ENCODE measurements at places on chromosomes 4 and X. TPM values are rescaled to one million over a fixed set of nuclear protein-coding genes. Genes with fewer than 3 reads are reported as not detected.

The ARHGEF38 gene
- not detected for total RNA-seq

The NXF2 gene
- total RNA-seq = not detected

The TLL1 gene
- 0.22 TPM for total RNA-seq

The GYPA gene
- total RNA-seq = not detected

The AMER1 gene
- total RNA-seq = 2.3 TPM

The CXorf65 gene
- not detected for total RNA-seq

The FAM241A gene
- 0.88 TPM for total RNA-seq

The PSAPL1 gene
- total RNA-seq = not detected

The QRFPR gene
- total RNA-seq = not detected

The GJB1 gene
- not detected for total RNA-seq

The SLITRK4 gene
- 7.0 TPM for total RNA-seq

The TMEM35A gene
- total RNA-seq = 15.2 TPM

The SSX2 gene
- not detected for total RNA-seq

The PRDM8 gene
- total RNA-seq = 29.3 TPM

The MAGEC3 gene
- total RNA-seq = not detected

The SUPT20HL1 gene
- not detected for total RNA-seq

The GPR34 gene
- total RNA-seq = not detected

The FABP2 gene
- not detected for total RNA-seq

The HTRA3 gene
- total RNA-seq = 7.3 TPM

The APLN gene
- total RNA-seq = under 0.01 TPM

The RAB41 gene
- total RNA-seq = not detected

The F8A2 gene
- total RNA-seq = not detected

The AMBN gene
- total RNA-seq = not detected

The CD40LG gene
- not detected for total RNA-seq

The SERTM2 gene
- 0.57 TPM for total RNA-seq

The TCEAL7 gene
- total RNA-seq = 11.7 TPM

The SOWAHB gene
- not detected for total RNA-seq

The TEX13C gene
- total RNA-seq = not detected

The DCAF4L1 gene
- total RNA-seq = under 0.01 TPM

The FAM47E gene
- not detected for total RNA-seq

The UBA1 gene
- total RNA-seq = 230 TPM

The FGF13 gene
- total RNA-seq = 0.14 TPM

The CXCL3 gene
- 19.7 TPM for total RNA-seq

The SPANXA1 gene
- not detected for total RNA-seq
